ACHN (cell line): ENCODE measurements at places on chromosomes 16 and 17.

GRCh38 chr16:67101311-67102082 is 8.2 kb upstream of the PHAF1 start:
- DNase-seq: no peak

- DNase-seq: no peak
Observed at GRCh38 chr16:8714174-8714573, 39.8 kb downstream of the ABAT start.

DNA sequence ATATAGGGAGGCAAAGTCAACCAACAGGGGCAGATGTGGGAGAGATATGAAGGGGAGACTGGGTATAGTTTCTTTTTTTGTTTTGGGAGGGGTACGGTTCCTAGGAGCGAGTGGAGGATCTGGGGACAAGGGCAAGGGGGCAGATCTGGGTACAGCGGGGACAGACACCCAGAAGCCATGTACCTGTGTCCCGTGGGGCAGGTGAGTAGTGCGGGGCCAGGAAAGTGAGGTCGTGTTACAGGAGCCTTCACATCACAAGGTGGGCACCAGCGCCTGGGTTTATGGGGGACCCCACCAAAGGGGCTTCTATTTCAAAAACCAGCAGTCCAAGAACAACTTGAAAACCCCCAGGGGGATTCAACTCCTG is 11.5 kb downstream of the LITAF start:
- no peak for DNase-seq

- peak; percentile 62 for DNase-seq
Observed at GRCh38 chr17:4249452-4250029, 14.2 kb downstream of the ANKFY1 start.

DNA sequence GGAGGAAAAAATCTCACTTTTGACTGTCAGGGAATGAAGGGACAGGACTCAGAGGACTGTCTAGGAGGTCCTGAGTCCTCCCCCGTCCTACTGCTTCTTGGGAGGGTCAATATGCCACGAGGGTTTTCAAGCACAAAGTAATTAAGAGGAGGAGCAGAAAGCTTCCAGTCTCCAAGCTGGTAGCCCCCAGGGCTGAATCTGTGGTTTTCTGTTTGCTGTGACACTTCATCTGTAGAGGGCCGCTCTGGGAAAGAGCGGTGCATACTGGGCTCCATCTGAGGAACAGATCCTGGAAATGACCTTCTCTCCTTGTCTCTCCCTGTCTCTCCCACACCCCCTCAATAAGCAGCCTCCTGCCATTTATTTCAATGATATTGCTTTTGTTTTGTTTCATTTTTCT is 180.1 kb upstream of the SDK2 start:
- DNase-seq: no peak

GRCh38 chr16:85393674-85394451 is 219.3 kb upstream of the GSE1 start:
- DNase-seq: peak; percentile 28

GRCh38 chr16:68711421-68712139 is 25.5 kb upstream of the CDH1 start:
- no peak for DNase-seq

- no peak for DNase-seq
Observed at GRCh38 chr17:45347444-45347843, 30.6 kb upstream of the MAP3K14 start.

DNA sequence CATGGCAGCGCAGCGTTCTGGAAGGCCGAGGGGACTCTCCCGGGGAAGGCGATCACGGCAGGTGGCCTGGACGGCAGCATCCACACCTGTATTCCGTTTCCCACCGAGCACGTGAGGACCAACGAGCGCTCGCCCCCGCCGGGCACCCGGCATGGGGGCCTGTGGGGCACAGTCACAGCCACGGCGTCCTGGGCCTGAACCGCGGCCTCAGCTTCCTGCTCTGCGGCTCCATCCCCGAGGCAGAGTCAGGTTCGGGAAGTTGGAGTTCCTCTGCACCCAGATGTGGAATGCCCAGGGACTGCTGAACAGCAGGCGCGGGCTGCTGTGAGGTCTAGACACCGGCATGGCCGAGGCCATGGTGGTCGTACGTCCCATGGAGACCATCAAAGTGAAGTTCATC is 1713.9 kb downstream of the TP53TG3F start:
- DNase-seq: no peak

DNA sequence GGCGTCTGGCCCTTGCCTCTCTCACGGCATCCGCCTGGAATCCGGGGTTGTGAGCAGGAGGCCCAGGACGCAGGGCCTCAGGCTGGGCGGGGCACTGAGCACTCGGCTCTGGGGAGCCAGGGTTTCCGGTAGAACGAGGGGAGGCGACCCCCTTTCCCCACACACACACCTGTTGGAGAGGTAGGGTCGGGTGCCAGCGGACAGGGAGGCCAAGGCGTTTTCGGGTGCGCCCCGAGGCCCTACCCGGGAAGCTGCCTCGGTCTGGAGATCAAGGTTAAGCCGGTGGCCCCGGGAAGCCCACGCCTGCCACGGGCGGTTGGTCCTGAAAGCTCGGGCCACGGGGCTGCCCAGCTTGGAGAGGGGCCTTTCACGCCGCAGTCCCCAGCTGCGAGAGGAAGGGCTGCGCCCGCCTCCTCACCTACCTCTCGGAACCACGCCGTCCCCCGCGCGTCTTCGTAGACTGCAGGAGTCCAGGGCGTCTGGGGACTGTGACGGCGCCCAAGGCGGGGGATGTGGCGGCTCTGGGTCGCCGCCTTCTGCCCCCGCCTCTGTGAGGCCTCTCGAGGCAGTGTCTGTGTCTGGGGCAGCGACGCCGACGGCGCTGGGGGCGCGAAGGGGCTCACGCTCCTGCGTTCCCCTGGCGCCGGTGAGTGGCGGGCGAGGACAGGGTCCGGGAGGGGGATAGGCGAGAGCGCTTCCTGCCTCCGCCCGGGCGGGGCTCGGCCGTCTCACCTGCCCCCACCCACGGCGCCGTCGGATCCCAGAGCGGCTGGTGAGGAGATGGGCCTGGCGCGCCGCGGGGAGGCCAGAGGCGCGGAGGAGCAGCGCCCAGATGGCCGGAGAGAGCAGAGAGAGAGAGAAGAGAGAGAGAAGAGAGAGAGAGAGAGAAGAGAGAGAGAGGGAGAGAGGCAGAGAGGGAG is 20.3 kb upstream of the HOXB9 start:
- peak; percentile 74 for DNase-seq

- peak; percentile 89 for DNase-seq
Observed at GRCh38 chr16:1297018-1297696, 12.3 kb upstream of the UBE2I start.

DNA sequence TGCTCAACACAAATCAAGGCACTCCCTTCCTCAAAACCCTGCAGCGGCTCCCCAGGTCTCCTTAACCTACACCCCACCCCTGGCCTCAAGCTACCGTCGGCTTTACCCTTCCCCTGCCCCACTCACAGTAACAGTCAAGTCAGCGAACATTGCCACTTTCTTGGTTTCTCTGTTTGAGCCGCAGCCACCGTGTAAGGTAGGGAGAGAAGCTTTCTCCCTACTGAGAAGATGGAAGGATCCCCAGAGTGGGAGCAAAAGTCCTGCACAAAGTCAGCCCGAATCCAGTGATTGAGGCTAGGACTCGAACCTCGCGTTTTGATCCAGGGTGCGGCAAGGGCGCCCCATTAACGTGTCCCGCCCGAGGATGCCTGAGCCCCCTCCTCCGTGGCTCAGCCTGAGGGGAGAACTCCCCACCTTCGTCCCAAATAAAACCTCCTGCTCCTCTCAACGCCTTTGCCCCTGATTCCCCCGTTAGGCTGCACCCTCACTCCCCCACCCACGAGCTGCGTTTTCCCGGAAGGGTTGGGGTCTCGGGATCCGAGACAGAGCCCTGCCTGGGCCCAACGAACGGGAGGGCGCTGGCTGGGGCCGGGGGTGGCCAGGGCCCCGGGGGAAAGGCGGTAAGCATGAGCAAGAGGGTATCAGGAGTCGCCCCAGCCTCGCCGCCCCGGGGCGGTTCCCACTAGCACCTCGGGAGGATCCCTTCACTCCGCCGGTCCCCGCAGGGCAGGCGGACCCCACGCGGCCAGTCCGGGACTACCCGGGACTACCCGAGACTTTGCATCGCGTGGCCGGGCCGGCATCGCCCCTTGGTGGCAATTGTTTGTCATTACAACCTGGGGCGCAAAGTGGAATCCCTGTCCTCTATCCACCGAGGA is 9.9 kb upstream of the NAGS start:
- DNase-seq: peak; percentile 64

DNA sequence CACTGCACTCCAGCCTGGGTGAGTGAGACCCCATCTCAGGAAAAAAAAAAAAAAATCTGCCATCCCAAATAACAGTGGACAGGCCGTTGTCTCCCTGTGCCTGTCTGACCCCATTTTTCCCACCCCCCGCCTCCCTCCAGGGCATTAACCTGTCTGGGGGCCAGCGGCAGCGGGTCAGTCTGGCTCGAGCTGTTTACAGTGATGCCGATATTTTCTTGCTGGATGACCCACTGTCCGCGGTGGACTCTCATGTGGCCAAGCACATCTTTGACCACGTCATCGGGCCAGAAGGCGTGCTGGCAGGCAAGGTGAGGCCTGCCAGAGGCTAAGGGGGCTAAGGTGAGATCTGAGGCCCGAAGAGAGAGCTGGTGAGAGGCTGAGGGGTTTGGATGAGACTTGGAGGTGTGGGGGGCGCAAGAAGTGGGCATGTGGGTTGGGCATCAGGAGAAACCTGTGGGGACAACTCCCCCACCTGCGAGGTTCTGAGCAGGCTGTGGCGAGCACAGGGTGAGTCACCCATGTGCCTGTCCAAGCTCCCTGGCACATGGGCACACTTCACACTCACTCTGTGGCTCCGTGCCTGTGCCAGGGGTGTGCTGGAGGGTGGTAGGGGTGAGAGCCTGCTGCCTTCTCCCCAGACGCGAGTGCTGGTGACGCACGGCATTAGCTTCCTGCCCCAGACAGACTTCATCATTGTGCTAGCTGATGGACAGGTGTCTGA is 34.7 kb downstream of the ANKRD40 start:
- DNase-seq: peak; percentile 73

DNA sequence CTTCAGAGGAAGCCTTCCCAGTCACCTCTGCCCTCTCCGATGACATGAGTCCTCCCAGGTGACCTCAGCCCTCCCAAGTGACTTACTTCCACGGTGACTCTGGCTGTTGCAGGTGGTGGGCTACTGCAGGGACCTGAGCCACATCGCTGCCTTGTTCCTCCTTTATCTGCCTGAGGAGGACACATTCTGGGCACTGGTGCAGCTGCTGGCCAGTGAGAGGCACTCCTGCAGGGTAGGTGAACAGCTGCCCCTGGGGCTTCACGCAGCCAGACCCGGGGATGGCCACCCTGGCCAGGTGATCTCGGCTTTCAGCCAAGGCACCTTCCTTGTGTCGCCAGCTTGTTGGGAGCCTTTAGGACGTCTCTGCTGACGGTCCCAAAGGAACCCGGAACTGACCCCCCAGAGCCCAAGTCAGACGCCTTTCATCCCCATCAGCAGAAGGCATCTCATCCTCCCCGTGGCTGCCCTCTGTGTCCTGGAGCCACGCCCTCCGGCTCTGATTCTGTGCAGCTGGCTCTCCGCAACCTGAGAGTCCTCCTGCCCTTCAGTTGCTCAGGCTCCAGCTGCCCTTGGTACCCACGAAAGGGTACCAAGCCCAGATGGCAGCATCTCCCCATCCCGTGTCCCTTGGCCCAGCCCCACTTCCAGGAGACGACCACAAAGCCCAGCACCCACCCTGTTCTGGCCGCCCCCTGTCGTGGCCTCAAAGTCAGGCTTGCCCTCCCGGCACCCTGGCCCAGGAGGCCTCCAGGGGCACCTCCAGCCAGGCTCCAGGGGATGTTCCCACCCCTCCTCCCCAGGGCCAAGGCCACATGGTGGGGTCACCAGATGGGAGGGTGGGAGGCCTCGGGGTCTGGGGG is 81.7 kb downstream of the GOSR1 start:
- no peak for DNase-seq

GRCh38 chr17:33085256-33085655 is 93.6 kb downstream of the SPACA3 start:
- no peak for DNase-seq

DNA sequence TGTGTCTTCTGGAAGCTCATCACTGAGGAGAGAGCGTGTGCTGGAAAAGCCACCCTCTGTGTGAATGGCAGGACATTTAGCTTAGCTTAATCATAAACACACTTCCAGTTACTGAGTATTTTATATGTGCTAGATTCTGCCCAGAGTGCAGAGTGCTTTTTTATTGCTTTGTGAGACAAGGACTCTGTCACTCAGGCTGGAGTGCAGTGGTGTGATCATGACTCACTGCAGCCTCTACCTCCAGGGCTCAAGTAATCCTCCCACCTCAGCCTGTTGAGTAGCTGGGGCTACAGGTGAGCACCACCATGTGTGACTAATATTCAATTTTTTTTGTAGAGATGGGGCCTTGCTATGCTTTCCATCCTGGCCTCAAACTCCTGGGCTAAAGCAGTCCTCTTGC is 61.4 kb upstream of the IRX3 start:
- DNase-seq: no peak

DNA sequence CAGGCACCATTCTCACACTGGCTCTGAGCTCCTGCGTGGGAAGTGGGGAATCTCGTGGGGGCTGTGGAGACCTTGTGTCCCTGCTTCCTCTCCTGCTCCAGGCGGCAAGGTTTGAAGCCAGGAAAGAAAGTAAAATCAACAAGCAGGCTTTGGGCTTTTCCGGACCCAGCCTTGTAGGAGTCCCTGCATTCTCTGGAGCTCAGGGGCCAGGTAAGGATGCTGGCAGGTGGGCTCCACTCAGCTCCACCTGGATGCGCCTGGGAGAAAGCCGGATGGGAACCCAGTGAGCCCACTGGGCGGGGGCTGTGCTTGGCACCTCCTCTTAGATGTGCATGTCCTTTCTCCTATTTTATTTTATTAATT is 362.5 kb downstream of the SEC14L1 start:
- no peak for DNase-seq

DNA sequence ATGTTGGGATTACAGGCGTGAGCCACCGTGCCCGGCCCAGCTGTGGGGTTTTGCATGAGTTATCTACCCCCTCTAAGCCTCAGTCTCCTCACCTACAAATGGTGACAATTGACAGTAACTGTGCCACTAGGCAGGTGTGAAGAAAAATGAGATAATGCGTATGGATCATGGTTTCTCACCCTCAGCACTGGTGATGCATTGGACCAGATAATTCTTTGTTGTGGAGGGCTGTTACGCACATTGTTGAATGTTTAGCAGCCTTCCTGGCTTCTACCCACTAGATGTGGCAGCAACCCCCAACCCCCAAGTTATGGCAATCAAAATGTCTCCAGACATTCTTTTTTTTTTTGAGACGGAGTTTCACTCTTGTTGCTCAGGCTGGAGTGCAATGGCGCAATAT is 9.0 kb upstream of the HAPSTR1 start:
- no peak for DNase-seq

- peak; percentile 57 for DNase-seq
Observed at GRCh38 chr16:28531777-28532744, 6.7 kb downstream of the NUPR1 start.

DNA sequence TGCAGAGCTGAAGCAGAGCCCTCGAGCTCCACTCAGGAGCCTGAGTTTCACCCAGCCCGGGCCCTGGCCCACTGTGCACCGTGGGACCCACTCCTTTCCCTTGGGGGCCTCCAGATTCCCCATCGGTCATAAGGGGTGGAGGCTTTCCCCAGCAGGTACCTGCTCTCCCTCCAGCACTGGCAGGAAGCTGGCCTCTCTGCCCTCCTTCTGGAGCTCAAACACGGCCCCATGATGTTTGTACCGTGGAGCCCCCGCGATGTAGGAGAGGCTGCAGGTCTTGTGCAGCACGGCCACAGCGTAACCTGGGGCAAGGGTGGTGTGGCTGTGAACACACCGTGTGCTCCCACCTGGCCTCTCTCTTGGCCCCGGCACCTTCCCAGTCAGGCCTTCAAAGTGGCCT is 29.9 kb downstream of the HASPIN start:
- no peak for DNase-seq

GRCh38 chr17:78583091-78583490 is 5.9 kb upstream of the DNAH17 start:
- DNase-seq: no peak
